Psoas muscle (tissue), 8 donors: ENCODE measurements at places on chromosomes 7 and 10. TPM values are rescaled to one million over a fixed set of nuclear protein-coding genes. Genes with fewer than 3 reads are reported as not detected.

Gene CRYGN
- total RNA-seq, result 0.15 TPM

Gene DBF4
- total RNA-seq, result 1.5 TPM

Gene AGBL3
- total RNA-seq, result 1.9 TPM

Gene SCRN1
- total RNA-seq, result 6.7 TPM

- no peaks in the 10 kb centered on the region for H3K27me3 ChIP-seq
- H3K4me1 ChIP-seq, result peaks cover 45% of the 10 kb centered on the region
- no peak for DNase-seq
- H3K36me3 ChIP-seq, result no peaks in the 10 kb centered on the region
Measured at GRCh38 chr7:51265066-51265907, 51.3 kb downstream of the COBL start.

DNA sequence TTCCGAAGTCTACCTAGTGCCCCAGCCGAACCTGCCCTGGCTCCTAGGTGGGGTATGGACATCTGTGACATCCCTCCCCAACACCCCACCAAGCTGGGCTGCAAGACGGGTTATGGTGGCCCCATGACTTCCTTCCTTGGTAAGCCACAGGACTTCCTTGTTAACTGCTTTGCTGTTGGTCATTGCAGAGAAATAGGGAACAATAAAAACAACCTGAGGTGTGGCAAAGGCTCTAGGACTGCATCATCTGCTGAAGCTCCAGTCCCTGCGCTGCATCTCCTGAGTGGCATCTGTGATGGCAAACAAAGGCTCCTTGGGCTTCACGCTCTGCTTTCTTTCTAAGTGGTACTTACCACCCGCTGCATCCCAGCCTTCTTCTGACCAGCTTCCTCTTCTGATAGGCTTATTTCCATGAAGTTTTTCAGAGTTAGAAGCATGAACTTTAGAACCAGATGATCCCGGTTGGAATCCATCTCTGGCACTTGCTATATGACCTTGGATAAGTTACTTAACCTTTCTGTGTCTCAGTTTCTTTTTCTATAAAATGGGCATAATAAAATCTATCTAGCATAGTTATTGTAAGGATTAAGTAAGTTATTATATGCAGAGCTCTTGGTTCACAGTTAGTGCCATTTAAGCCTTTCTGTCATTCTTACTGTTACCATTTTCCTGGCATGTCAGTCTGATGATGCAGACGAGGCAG lies 216.8 kb downstream of the RPS24 start:
- no peak overlapping the region for H3K4me3 ChIP-seq
- no peak overlapping the region for H3K27ac ChIP-seq
- DNase-seq, result no peak
- no peaks in the 10 kb centered on the region for H3K4me1 ChIP-seq
- H3K36me3 ChIP-seq, result no peaks in the 10 kb centered on the region

GRCh38 chr10:9670911-9671310 lies 1346.8 kb upstream of the CELF2 start:
- no peaks in the 10 kb centered on the region for H3K27me3 ChIP-seq
- no peaks in the 10 kb centered on the region for H3K36me3 ChIP-seq
- H3K27ac ChIP-seq, result no peak overlapping the region
- H3K4me1 ChIP-seq, result no peaks in the 10 kb centered on the region
- H3K4me3 ChIP-seq, result no peak overlapping the region
- no peak for DNase-seq

DNA sequence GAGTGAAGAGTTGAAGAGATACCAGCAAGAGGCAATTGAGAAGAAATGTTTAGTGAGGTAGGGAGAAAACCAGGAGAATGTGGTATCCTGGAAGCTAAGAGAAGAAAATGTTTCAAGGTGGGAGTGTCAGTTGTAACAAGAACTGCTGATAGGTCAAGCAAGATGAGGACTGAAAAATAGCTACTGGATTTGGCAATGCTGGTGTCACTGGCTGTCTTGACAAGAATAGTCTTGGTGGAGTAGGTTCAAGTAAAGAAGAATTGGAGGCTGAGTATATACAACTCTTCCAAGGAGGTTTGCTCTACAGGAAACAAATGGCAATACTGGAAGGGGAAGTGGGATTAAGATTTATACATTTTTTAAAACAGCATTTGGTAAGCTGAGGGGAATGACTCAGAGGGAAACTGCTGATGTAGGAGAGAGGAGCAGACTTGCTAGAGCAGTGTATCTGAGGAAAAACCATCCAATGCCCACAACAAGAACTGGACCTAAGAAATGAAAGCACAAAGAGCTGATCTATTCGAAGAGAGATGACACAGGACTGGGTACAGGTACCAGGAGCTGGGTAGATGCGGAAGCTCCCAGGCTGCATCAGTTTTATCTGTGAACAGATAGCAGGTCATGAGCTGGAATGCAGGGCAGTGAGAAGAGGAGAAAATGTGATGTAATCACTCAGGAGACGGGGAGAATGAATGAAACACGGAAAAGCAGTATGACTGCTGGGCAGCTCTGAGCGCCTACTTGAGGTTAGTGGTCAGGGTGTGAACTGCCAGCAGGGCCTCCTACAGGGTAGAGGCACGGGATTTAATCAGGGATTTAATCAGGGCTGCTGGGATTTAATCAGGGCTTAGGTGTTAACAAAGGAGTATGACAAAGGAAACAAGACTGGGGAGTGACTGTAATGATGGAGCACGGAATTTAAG lies 34.5 kb downstream of the FAM25A start:
- H3K27me3 ChIP-seq, result no peaks in the 10 kb centered on the region
- H3K4me1 ChIP-seq, result peaks cover 8% of the 10 kb centered on the region
- H3K4me3 ChIP-seq, result no peak overlapping the region
- DNase-seq, result no peak
- no peak overlapping the region for H3K27ac ChIP-seq

GRCh38 chr10:4947635-4948596 lies 15.3 kb upstream of the AKR1C1 start:
- no peak overlapping the region for H3K4me3 ChIP-seq
- no peak for DNase-seq
- H3K36me3 ChIP-seq, result no peaks in the 10 kb centered on the region
- no peaks in the 10 kb centered on the region for H3K27me3 ChIP-seq
- H3K4me1 ChIP-seq, result peaks cover 41% of the 10 kb centered on the region

DNA sequence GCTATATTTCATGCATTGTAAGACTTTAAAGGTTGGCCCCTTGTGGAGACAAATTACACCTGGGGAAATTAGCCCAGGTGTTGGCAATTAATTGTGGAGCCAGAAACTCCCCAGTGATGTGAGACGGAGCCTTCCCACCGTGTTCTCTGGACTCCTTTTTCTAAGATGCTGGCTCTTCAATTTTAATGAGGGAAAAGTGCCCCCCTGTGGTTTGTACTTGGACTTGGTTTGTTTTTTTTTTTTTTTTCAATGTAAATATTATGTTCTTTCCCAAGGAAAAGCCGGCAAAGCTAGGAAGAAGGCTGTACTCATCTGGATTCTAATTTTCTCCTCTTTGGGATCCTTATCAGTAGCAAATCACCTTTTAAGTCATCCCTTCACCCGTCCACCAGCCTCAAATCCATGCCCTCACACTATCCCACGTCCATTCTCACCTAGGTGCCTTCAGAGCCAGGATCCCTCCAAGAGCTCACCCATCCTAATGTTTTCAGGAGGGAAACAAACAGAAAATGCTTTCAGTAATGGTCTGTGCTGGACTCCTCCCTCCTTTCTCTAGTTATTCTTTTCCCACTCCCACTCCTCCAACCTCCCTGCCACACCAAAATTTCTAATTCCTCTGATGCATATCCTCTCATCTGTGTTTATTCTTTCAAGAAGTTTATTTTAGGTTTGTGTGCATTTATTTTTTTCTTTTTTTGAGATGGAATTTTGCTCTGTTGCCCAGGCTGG lies 20.4 kb upstream of the ST8SIA6 start:
- no peak overlapping the region for H3K27ac ChIP-seq
- no peak overlapping the region for H3K4me3 ChIP-seq
- H3K27me3 ChIP-seq, result no peaks in the 10 kb centered on the region
- H3K36me3 ChIP-seq, result no peaks in the 10 kb centered on the region
- H3K4me1 ChIP-seq, result no peaks in the 10 kb centered on the region

DNA sequence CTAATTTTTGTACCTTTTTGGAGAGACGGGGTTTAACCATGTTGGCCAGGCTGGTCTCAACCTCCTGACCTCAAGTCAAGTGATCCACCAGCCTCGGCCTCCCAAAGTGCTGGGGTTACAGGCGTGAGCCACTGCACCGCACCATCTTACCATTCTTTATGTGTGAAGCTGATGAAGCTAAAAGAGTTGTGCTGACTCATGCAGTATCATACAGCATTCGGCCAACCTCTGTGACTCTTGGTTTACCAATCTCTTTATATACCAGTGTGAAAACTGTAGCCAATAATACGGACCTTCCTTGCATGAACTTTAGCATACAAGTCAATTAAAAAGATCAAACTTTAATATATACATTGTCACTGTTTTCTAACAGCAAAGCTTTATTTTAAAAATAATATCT lies 878.2 kb upstream of the MBL2 start:
- no peaks in the 10 kb centered on the region for H3K27me3 ChIP-seq
- no peaks in the 10 kb centered on the region for H3K36me3 ChIP-seq
- no peak overlapping the region for H3K27ac ChIP-seq

- peaks cover 10% of the 10 kb centered on the region for H3K4me1 ChIP-seq
- DNase-seq, result no peak
- no peak overlapping the region for H3K27ac ChIP-seq
- H3K4me3 ChIP-seq, result no peak overlapping the region
- H3K27me3 ChIP-seq, result no peaks in the 10 kb centered on the region
Measured at GRCh38 chr10:62996925-62997324, 136.2 kb upstream of the NRBF2 start.

DNA sequence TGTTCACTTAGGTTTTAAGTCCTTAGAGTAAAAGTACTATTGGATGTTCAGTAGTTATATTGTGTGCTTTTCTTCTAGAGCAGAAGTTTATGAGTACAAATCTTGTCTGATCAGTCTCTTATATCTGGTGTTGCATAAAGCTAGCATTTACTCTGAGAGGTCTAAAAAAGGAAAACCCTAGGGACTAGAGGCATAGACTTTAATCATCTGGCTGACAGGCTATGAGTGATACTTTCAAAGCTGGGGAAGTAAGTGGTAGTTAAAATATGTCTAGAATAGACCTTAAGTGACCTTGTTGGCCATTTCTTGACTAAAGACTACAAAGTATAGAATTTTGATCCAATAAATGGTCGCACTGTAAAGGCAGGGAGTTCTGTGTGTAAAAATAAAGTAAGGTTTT lies 32.9 kb upstream of the PHYHIPL start:
- no peaks in the 10 kb centered on the region for H3K36me3 ChIP-seq
- H3K27me3 ChIP-seq, result no peaks in the 10 kb centered on the region
- no peak overlapping the region for H3K27ac ChIP-seq
- no peak overlapping the region for H3K4me3 ChIP-seq
- DNase-seq, result no peak

DNA sequence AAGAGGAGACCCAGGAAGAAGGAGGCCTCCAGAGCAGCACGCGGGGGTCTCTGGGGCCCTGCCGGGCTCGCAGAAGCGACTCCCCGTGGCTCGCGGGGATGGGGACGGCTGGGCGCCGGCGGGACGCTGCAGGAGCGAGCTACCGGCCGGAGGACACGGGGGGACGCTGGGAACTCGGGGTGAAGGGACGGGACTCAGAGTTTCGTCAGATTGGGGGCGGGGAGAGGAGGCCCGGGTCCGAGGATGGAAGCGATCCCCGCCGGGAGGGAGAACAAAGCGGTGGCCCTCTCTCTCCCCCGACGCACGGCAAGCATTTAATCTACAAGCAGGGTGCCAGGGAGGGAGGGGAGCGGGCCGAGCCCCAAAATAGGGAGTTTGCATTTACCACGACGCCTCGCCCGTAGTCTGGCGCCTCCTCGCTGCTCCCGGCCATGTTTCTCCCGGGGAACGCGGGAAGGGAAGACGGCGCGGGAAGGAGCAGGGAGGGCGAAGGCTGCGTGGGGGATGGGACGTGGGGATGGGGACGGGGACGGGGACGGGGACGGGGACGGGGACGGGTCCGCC lies at the start of gene PRTFDC1:
TSS of gene PRTFDC1 (minus strand) at position 464 of the 564 bp plus-strand sequence. CDS start at position 433, 31 bp downstream.
- H3K27me3 ChIP-seq, result peaks cover 2% of the 10 kb centered on the region
- peaks cover 5% of the 10 kb centered on the region for H3K4me1 ChIP-seq
- peak; percentile 39 for DNase-seq
- H3K36me3 ChIP-seq, result no peaks in the 10 kb centered on the region

- no peaks in the 10 kb centered on the region for H3K36me3 ChIP-seq
- peak; percentile 73 for DNase-seq
- no peak overlapping the region for H3K4me3 ChIP-seq
- no peaks in the 10 kb centered on the region for H3K27me3 ChIP-seq
- no peak overlapping the region for H3K27ac ChIP-seq
Measured at GRCh38 chr7:101542527-101543241, 86.4 kb downstream of the MYL10 start.

DNA sequence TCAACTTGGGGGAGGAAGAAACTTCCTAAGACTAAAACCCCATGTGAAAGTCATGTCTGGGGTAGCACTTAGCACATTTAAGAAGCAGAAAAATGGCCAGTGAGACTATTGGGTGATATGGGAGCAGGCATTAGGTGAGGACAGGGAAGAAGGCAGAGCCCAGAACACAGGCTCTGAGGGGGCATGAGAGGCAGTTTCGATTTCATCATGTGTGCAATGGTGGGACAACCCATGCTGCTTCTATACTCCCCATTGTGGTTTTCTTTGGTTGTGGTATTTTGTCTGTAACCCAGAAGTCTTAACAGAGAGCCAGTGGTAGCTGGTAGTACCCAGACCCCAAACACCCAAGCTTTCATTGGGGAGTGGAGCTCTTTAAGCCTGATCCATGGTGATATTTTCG lies 752.0 kb downstream of the GRID1 start:
- H3K27me3 ChIP-seq, result no peaks in the 10 kb centered on the region
- H3K4me3 ChIP-seq, result no peak overlapping the region
- no peaks in the 10 kb centered on the region for H3K36me3 ChIP-seq
- no peak for DNase-seq
- H3K27ac ChIP-seq, result no peak overlapping the region

DNA sequence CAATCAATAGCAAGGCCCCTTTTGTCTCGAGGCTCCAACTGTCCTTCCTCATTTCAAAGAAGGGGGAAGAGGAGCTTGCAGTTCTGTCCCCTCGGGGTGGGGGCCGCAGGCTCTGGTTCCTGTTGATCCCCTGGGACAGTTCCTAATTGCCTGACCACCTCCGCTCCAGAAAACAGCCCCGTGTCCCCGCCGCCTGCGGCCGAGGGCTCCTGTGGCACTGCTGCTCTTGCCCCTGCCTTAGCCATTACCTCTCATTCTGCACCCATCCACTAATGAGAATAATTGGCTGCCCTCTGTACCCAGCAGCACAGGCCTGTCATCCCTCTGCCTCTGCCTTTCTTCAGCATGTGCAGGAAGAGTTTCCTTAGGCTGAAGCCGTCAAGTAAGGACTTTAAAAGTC lies 668.3 kb upstream of the FOXK1 start:
- H3K36me3 ChIP-seq, result no peaks in the 10 kb centered on the region
- H3K4me1 ChIP-seq, result no peaks in the 10 kb centered on the region
- DNase-seq, result no peak

- no peaks in the 10 kb centered on the region for H3K27me3 ChIP-seq
- peak; percentile 66 for DNase-seq
- H3K4me1 ChIP-seq, result no peaks in the 10 kb centered on the region
- peak overlapping the region; percentile 5 for H3K4me3 ChIP-seq
- no peak overlapping the region for H3K27ac ChIP-seq
Measured at GRCh38 chr10:28432210-28432676, 100.7 kb upstream of the WAC start.

GRCh38 chr7:153385502-153385901 lies 626.0 kb downstream of the ACTR3B start:
- DNase-seq, result no peak
- no peaks in the 10 kb centered on the region for H3K36me3 ChIP-seq
- H3K27ac ChIP-seq, result no peak overlapping the region
- no peaks in the 10 kb centered on the region for H3K4me1 ChIP-seq
- no peaks in the 10 kb centered on the region for H3K27me3 ChIP-seq
